ENCODE measurements at places on chromosomes 3 and 15. TPM values are rescaled to one million over a fixed set of nuclear protein-coding genes. Genes with fewer than 3 reads are reported as not detected.

The CNTN3 gene
- total RNA-seq, result 0.84 TPM

The DPP8 gene
- 13.5 TPM for total RNA-seq

The ARIH2 gene
- total RNA-seq, result 55.2 TPM

The CAND2 gene
- 6.6 TPM for total RNA-seq

The ISG20 gene
- 5.1 TPM for total RNA-seq

The SERP1 gene
- 211 TPM for total RNA-seq

The CCR3 gene
- not detected for total RNA-seq

The SELENOS gene
- 64.9 TPM for total RNA-seq

The UBA7 gene
- 14.5 TPM for total RNA-seq

The CD86 gene
- total RNA-seq, result not detected

The BFSP2 gene
- not detected for total RNA-seq

The MUSTN1 gene
- not detected for total RNA-seq

The GCNT3 gene
- not detected for total RNA-seq

The VGLL3 gene
- 15.8 TPM for total RNA-seq

The TICRR gene
- 10.3 TPM for total RNA-seq

The CSTA gene
- total RNA-seq, result 1.0 TPM

The RETNLB gene
- total RNA-seq, result not detected

The GRK7 gene
- total RNA-seq, result not detected

The ERICH6 gene
- total RNA-seq, result not detected

The LYZL4 gene
- total RNA-seq, result not detected

The SNTN gene
- total RNA-seq, result not detected

The CA12 gene
- 18.7 TPM for total RNA-seq

The C2CD4A gene
- total RNA-seq, result not detected

The RASGRF1 gene
- 0.50 TPM for total RNA-seq
